ENCODE measurements at places on chromosomes 5 and 9.

GRCh38 chr9:96486386-96487028, 36.5 kb downstream of the HABP4 start:
- no peak for DNase-seq

GRCh38 chr5:53109056-53109442, 508 bp downstream of the MOCS2 start:
- no peak for DNase-seq

- no peak for DNase-seq
Observed at GRCh38 chr5:91016954-91017700, 366.0 kb downstream of the ARRDC3 start.

GRCh38 chr5:54774281-54775170, 210.9 kb downstream of the ESM1 start:
- DNase-seq = no peak

DNA sequence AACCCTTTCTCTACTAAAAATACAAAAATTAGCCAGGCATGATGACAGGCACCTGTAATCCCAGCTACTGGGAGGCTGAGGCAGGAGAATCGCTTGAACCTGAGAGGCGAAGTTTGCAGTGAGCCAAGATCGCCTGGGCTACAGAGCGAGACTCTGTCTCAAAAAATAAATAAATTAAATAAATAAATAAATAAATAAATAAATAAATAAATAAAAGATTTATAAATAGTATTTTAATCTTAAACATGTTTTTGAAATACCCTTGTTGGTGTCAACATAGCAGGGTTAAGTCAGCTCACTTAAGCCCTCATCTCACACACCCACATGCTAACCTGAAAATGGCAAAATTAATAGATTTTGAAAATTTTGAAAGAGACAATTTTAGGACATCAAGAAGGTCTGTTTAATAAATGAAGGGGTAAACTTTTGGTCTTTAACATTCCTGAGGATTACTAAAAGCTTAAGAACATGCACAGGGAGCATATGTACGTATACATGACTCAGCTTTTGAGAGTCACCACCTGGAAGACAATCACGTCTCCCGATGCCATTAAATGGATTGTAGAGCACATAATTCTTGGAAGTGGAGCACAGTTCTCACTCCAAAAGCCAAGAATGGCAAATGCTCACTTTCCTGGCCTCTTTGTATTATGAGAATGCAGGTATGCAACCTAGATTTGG, 202.5 kb downstream of the GDNF start:
- DNase-seq = no peak

- DNase-seq = no peak
Observed at GRCh38 chr9:85040821-85041465, 371.4 kb downstream of the NTRK2 start.

GRCh38 chr9:21477466-21477865, 4.6 kb downstream of the IFNE start:
- no peak for DNase-seq

GRCh38 chr9:129908906-129909305, 73.6 kb downstream of the USP20 start:
- no peak for DNase-seq

DNA sequence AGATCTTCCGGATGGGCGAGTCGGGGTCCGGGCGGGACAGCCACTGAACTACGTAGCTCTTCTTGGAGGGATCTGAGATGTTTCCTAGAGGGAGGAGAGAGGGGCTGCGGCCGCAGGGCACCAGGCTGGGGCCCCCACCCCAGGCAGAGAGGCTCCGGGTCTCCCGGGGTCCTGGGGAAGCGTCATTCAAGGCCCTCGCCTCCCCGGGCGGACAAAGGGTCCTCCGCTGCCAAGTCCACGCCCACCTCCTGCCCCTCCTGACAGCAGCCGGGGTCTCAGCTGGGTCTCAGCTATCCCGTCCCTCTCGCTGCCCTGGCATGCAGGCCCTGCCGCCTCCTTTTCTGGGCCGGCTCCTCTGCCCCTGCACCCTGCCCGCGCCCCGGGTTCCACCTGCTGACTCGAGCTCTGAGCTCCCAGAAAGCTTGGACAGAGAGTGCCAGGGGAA, 61.5 kb downstream of the ZNF354C start:
- no peak for DNase-seq

GRCh38 chr5:140338908-140339307, 7.5 kb downstream of the HBEGF start:
- DNase-seq = no peak

DNA sequence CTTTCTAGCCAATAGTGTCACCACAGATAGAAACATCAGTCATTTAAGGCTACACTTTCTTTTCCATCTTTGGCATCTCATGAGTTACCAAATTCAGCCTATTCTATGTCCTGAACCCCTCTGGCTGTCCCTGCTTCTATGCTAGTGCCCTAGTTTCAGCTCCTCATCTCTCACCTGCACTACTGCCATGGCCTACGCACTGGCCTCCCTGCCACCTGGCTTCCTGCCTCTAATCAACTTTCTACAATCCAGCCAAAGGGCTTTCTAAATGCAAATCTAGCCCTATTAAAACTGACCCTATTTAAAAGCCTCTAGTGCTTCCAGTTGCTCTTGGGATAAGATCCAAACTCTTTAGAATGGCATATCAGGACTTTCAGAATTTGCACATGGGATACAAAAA, 482.9 kb downstream of the TMEM38B start:
- no peak for DNase-seq

DNA sequence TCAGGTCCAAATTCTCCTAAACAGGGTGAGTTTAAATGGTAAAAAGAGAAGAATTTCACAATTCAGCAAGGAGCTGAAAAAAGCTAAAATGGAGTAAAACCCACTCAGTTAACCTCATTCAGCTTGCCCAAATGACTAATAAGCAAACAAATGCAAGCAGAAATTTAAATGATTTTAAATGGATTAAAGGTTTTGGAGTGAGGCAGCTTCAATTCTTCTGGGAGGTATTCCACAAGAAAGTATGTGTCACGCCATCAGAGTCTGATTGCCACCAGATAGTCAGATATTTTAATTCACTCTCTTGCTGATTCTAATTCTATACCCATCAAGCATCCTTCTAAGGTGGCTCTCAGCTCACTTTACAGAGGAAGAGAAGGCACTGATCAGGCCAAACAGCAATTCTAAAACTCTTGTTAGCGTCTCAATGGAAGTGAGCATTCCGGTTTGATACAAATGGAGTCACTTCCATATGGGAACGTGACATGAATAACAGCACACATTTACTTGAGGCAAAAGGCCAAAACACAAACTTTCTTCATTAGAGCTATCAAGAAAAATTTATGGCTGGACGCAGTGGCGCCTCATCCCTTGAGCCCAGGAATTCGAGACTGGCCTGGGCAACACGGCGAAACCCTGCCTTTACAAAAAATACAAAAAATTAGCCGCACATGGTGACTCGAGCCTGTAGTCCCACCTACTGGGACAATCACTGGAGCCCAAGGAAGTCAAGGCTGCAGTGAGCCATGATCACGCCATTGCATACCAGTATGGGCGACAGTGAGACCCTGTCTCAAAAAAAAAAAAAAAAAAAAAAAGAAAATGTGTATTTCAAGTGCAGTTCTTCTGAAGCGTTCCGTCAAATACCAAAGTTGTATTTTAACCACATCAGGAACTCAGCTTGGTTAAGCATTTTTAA, 2.0 kb downstream of the CLK4 start:
- no peak for DNase-seq

DNA sequence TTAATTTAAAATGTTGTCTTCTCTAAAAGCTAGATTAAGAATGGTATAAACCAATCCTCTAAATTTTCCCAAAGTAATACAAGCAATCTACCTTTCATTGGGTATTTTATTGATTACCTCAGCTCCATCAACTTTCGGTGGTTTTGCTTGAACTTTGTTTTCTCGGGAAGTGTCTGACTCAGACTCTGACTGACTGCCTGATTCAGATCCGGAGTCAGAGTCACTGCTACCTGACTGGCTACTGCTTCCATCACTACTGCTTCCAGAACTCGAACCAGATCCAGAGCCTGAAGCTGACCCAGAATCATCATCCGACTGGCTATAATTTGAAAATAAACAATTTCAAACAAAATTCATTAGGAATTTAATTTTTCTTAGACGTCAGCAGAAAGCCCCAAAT, 24.0 kb downstream of the CHD1 start:
- no peak for DNase-seq

DNA sequence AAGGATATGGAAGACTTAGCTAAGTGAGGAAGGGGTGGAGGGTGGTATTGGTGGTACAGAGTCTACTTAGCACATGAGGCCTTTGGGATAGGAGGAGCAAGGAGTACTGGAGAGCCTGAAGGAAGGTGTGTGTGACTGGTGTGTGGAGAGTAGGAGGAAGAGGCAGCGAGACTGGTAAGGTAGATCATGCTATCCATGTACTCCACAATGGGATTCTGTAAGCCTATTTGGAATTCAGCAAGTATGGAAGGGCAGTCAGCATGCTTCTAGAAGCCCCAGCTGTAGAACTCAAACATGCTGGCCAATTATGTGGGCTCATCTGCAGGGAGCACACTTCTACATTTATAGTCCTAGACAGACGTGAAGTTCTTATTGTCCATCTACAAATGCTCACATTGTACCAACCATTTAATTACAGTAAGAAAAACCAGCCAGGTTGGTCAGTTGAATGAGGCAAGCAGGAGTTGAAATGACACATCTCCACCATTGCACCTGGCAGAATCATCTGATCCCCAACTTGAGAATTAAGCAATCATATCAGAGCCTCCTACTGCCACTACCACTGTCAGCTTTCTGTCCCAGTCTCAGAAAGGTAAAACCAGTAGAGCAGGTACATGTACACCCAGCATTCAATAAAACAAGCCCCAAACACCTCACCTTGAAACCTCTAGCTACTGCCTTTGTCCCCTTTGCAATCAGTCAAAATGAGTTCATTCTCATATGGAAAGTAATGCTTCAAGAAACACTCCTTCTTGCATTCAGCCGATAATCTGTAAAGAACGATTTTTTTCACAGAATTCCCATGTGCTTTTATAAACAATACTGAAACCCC, 60.9 kb upstream of the GLRX start:
- no peak for DNase-seq

GRCh38 chr5:151742870-151743294, 15.5 kb downstream of the ATOX1 start:
- no peak for DNase-seq

GRCh38 chr9:73155377-73155776, 3.7 kb downstream of the ANXA1 start:
- no peak for DNase-seq

DNA sequence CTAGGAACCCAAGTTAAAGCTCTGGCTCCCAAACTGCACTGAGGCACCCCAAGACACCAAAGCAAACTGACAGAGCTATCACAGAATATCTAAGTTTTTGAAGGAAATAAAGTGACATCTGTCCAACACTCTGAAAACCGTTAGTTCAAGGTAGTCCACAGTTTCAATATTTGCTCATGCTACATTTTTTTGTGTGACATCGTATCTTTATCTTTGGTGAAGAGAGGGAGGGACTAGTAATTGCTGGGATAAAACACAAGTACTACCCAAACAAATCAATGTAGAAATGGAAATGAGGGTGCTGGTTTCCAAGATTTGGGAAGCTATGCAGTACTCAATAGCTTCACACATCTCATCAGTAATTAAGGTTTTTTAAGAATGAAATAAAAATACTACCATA, 20.6 kb downstream of the LIFR start:
- DNase-seq = no peak

DNA sequence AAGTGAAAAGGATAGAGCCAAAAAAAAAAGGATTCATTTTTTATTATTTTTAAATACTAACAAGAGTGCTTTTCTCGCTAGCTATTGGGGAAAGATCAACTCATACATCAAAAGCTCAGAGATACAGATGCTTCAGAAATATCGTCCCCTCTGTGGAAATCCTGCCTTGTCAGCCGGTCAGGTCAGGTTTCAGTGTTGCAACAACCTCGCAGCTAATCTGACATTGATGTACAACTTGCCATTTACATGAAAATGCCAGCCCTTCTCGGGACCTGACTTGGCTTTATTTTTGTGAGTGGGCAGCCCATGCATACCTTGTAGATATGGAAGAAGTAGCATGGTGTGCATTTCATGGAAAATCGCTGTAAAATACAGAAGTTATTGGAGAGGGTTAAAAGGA, 358.8 kb upstream of the ADAMTS16 start:
- no peak for DNase-seq

GRCh38 chr5:157994906-157995519, 136.1 kb upstream of the CLINT1 start:
- no peak for DNase-seq

GRCh38 chr5:150255659-150256409, 33.7 kb downstream of the CAMK2A start:
- no peak for DNase-seq

DNA sequence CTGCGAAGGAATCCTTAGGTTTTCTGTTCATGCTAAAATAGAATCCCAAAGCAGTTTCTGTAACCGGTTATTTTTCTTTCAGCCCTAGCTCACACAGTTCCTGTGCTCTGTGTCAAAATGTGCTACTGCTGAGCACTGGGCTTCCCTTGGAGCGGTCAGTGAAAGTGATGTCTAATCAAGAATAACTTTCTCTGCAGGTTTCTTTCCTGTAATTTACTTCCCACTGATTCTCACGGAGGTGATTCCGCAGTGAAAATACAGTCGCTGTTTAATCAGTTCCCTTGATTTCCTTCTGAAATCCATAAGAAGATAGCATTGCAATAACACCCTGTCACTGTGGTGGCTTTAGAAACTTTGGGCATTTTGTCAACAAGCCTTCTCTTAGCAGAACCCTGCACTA, 112.0 kb upstream of the ISL1 start:
- DNase-seq = no peak

- no peak for DNase-seq
Observed at GRCh38 chr9:79598562-79599345, 27.0 kb downstream of the TLE4 start.

DNA sequence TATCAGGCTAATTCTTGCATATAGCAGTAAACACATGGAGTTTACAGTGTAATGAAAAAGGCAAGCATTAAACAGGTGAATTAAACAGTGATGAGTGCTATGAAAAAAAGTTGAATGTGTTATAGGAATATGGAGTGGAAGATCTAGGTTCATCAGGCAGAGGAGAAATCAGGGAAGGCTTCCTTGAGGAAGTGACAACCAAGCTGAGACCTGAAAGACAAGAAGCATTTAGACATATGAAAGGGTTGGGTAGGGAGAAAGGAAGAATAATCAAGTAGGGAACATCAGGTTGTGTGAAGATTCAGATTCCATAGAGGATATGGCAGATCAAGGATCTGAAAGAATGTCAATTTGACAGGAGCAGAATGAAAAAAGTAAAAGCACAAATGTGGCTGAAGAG, 612.5 kb downstream of the PRELID2 start:
- DNase-seq = no peak

DNA sequence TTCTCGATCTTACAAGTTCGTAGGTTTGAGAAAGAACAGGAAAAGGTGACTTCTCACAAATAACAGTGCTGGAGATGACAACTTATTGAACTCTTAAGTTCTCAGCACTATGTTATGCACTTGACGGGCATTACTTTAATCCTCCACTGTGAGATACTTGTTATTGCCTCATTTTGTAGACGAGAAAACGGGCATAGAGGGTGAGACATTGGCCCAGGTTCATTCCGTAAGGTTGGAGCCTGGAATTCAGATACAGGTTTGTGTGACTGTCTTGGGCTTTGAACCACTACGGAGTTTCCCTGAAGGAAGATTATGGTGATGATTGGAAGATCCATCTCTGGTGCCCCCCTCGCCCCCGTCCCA, 657 bp downstream of the MAT2B start:
- no peak for DNase-seq
